B cell (primary cell): ENCODE measurements at places on chromosomes 6 and 20. TPM values are rescaled to one million over a fixed set of nuclear protein-coding genes. Genes with fewer than 3 reads are reported as not detected.

The HNF4A gene
- total RNA-seq, result not detected in 2 replicates

GRCh38 chr6:73286752-73287151, 23.8 kb upstream of the KHDC1 start:
- DNase-seq, result no peak

The IPCEF1 gene
- 0.70 and 0.94 TPM in 2 replicates for total RNA-seq

GRCh38 chr6:158743033-158743651, 76.0 kb downstream of the EZR start:
- DNase-seq, result no peak

The ECT2L gene
- total RNA-seq, result not detected in 2 replicates

The GRM1 gene
- not detected in 2 replicates for total RNA-seq

The PNPLA1 gene
- total RNA-seq, result 0.12 and 0.32 TPM in 2 replicates

The C6orf58 gene
- total RNA-seq, result not detected in 2 replicates

The TEAD3 gene
- total RNA-seq, result 0.17 TPM in 2 replicates

DNA sequence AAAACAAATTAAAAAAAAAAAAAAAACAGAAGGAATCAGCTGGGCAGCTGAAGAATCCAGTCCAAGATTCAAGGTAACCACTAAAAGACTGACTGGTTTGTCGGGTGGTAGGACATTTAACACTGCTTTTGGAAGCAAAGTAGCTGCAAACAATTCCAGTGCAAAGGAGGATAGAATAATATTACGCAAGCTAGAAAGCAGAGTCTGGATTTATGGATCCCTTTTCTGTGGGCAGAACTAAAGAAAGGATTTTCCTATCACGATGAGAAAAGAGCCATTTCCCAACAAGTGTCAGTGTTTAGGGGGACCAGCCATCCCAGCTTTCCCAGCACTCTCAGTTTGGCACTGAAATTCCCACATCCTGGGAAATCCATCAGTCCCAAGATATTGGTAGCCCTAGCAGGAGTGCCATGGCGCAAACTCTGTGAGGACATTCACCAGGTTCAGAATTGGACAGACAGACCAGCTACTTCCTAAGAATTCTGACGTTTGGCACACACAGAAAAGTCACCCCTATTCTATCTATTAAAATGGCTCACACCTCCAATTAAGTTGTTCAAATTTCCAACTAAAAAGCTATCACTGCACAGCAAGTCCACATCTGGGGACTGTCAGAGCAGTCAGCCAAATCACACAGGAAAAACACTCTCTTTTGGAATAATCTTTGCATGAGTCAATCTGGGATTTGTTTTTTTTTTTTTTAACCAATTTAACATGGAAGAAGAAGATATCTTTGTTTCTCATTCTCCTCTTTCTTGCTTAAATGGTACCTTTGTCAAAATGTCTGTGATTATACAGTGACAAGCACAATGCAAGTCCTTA, 356.8 kb upstream of the ARID1B start:
- no peak for DNase-seq

GRCh38 chr6:20198775-20199174, 13.5 kb downstream of the MBOAT1 start:
- no peak for DNase-seq

DNA sequence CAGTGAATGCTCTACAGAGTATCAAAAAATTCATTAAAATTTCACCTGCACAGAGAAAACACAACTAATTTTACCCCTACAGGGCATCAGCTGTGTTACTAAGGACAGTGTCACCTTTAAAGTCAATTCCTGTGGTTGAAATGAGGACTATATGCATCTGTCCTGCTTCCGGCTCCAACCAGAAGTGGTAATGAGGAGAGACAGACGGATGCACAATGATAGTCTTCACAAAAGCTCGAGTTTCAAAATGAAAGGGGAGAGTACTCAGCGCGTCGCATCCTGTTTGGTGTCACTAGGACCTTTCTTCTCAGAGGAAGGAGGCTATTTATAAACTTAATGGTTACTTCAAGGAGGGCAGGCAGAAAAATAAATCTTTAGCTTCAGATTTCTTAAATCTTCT, 86.5 kb downstream of the LYRM4 start:
- DNase-seq, result peak; percentile 56

GRCh38 chr6:43858161-43859153, 88.4 kb downstream of the VEGFA start:
- DNase-seq, result no peak

DNA sequence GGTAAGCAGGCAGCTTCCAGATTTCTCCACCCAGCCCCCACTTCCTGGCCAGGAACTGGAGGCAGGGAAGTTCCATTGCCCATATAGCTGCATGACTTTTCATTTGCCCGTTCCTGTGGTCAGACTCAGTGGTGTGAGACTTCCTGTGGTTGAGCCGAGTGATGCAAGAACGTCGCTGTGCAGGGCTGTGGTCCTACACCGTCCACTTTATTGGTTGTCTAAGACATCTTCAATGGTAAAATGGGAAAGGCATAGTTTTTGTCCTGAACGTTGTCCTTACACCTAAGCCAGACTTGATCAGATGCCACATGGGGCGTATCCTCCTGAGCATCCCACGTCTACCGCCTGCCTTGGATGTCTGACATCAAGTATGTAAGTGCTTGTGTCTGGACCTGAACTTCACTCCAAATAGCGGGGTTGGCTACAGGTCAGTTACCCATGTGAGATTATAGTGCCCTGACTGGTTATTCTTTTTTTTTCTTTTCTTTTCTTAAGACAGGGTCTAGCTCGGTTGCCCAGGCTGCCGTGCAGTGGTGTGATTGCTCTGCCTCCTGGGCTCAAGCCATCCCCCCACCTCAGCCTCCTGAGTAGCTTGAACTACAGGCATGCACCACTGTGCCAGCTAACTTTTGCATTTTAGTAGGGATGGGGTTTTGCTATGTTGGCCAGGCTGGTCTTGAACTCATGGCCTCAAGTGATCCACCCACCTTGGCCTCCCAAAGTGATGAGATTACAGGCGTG, 25.9 kb upstream of the GTSF1L start:
- DNase-seq, result peak; percentile 30

DNA sequence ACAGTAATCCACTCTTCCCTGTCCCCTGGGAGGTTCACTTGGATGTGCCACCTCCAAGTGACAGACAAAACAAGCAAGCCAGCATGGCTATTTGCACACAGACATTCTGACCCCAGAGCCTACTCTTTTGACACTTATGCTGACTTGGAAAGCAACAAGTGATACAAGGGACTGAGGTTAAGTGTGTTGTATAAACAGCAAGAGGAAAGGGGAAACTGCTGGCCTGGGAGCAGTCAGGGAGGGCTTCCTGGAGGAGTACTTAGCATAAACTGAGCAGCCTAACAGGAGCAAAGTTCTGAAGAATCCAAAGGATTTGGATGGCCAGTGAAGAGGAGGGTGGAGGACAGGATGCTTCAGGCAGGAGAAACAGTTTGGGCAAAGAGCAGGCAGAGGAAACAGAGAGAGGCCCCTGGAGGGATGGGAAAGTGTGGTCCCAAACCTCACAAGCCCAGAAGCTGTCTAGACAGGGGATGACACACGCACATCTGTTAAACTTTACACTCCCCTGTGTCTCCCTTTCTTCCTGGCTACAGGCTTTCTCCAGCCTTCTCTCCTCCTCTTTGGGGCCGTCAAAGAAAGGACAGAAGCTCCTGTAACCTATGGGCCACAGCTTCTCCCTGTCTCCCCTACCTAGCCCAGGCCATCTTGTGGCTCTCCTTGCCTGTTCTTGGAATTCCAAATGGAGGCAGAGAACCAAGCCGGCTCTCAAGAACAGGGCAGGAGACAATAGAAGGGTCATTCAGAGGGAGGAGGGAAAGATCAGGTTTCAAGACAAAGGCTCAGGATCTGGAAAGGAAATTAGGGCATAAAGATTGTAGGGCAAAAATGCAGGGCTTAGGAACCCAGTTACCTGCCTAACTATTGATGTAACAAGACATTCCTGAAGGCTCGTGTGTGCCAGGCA, 19.3 kb downstream of the SULF2 start:
- no peak for DNase-seq

DNA sequence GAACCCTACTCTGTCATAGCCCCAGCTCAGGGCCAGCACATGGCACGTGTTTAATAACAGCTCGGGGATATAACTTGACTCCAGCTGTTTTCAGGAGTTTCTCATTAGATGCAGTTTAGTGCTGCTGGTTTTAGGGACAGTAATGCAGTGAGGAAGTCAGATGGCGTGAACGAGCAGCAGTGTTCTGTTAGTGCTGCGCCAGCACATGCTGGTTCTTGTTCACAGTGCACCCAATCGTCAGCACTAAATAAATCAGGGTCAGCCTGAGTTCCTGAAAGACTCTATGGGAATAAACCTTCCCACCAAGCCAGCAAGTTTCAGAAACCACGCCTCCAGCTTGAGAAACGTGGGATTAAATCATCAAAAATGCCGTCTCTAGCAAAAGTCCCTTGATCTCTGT, 235.9 kb upstream of the SUPT3H start:
- no peak for DNase-seq

- no peak for DNase-seq
These were observed 868 bp downstream of the MC3R start for GRCh38 chr20:56249244-56249955.

DNA sequence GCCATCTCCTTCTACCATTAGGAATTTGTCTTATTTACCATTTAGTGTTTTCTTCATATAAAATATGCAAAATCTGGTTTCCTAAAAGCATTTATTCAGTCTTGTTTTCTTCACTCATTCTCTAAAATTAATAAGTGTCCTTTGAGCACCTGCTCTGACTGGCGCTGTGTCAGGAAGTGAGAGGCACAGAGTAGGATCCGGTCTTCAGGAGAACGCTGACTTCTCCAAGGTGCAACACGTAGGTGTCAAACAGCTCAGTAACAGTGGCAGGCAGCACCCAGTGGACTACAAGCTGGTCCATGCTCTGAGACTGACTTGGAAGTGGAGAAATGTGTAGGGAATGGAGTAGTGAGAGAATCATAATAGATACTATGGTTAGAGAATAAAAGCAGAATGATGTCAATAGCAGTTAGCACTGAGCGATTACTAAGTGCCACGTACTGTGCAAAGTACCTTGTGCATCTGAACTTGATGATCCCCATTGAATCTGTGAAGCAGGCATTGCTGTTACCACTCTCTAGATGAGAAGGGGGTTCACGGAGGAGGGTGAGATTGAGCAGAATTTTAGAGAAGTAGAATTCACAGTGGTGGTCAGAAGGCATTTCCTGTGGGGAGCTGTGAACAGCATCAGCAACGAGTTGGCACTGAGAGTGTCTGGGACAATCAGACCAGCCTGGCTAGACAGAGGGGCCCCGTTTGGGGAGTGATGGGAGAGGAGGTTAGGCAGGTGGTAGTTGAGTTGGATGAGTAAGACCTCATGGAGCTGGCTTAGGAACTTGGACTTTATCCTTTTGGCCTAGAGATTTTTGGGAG, 569.8 kb downstream of the QKI start:
- peak; percentile 32 for DNase-seq

DNA sequence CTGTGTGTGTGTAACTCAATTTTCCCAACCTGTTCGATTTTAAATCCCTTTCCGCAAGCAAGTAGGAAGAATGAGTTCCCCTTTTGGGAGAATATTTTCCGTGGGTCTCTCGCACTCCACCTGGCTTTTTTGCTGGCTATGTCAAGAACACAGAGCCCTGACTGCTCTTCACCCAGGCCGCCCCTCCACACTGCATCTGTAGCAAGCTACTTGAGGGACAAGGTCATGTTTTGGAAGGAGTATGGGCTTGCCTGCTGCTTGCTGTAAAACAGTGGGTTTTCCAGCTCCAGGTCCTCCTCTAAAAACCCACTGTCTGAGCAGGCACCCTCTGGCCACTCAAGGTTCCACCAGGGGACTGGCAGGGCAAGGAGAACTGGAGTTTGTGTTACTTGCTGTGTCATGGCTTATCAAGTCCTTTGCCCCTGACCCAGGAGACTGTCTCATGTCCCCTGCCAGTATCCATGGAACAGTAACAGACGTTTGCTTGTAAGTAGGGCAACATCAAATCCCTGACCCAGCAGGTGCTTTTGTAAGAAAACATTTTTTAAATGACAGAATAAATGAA, 35.5 kb upstream of the SYNJ2 start:
- no peak for DNase-seq

DNA sequence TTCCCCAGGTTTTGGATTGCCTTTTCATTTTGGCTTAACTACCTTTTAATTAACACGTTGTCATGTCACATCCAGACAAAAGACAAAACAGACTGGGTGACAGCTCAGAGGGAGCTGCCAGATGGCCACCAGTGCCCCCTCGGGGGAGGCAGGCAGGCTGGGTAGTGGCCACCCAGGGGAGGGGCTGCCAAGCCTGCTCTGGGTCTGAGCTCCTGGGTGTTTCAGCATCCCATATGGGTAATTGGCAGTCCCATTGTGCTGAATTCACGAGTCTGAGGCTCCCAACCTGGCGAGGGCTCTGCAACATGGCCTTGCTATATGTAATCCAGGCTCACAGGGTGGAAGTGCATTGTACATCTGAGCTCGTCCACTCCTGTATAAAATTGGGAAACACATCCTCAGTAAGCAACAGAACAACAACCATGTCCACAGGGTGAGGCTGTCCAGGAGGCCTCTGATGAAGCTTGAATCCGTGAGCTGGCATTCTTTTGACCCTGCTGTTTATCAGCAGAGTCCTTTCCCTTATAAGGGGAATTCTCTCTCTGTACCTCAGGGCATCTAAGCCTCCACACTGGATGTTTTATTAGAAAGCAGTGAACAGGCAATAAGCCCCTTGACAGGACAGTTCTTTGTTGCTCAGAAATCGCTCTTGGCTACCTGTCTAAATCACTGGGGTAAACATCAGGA, 111.7 kb upstream of the SLC22A23 start:
- no peak for DNase-seq

GRCh38 chr20:9515214-9515585, 810 bp downstream of the LAMP5 start:
- no peak for DNase-seq

GRCh38 chr6:148200293-148200692, 142.3 kb upstream of the SASH1 start:
- DNase-seq, result no peak

- peak; percentile 33 for DNase-seq
These were observed 147.3 kb downstream of the TRIM27 start for GRCh38 chr6:28776269-28777146.

- peak; percentile 85 for DNase-seq
These were observed 98.1 kb upstream of the VSTM2L start for GRCh38 chr20:37804584-37805566.

DNA sequence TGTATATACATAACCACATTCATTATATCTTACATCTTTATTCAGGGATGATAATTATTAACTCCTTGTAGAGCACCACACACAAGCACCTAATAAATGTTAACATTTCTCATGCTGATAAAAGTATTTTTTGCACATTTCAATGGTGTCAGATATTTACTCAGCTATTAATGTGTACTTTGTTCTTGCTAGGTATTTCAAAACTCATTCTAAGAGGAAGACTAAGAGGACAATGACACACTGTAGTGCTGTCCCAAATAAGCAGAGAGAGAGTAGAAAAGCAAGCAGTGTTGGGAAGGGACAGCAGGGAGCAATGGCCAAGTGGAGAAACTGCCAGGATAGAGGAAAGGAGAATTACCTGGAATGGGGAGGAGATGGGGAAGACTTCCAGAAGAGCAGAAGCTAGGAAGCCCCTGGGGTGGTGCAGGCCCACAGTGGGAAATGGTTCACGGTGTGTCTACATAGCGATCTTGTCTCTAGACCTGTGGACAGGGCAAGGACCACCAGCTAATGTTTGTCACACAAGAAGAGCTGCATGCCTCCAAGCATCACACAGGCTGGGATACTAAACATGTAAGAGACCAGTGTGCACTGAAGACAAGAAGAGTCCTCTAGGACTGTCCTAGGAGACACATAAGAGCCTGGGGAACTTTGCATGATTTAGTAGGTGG, 55.3 kb downstream of the RARS2 start:
- no peak for DNase-seq

GRCh38 chr6:130995783-130996447, 67.1 kb downstream of the EPB41L2 start:
- DNase-seq, result no peak

- no peak for DNase-seq
These were observed 22.8 kb upstream of the RBBP8NL start for GRCh38 chr20:62449951-62450691.

The SYNDIG1 gene
- not detected in 2 replicates for total RNA-seq

GRCh38 chr20:41978246-41978790, 360.1 kb upstream of the CHD6 start:
- DNase-seq, result no peak
